ENCODE measurements at places on chromosomes 12 and 14.
A peak's percentile ranks its signal among the peaks of the same experiment; 100 is the strongest.

DNA sequence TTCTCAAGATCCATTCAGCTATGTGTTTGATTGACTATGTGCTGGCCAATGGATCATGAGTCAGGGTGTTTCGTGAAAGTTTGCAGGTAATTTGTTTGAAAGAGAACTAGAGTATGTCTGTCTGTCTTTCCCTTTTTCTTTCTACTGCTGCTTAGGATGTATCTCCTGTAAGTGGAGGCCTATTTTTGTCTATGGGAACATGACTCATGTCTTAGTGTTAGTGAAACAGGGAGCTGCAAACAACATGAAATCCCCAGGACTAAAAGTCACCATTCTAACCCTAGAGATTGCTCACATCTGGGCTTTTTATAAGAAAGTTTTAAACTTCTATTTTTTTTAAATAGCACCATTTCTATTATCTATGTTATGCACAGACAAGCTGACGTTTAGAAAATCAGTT lies 333.0 kb downstream of the CCER1 start:
- no peak for DNase-seq

DNA sequence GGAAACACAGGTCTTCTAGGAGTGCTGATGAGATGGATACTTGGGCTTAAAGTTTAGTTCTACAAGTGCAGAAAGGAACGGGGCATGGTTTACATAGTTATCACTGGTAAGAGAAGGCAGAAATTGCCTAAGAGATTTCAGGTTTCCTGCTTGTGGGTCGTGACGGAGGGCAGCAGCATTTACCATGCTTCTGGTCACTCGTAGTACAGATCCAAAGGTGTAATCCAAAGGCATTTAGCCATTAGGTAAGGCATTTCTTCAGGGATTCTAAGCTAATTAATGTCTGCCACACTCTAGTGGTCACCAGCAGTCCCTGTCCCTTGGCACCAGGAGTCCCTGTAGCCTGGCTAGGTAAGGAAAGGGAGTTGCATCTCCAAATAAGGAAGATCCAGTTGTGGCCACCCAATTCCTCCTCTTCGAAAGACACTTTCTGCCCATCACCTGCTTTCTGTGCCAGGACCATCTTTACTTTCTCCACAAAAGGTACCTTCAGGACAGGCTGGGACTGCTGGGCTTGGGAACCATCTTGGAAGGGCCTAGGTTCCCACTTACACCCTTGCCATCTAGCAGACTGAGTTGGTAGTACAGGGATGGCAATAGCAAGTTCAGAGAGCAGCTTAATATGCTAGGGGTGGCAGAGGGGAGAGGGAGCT lies 1.5 kb downstream of the GSTZ1 start:
- no peak for DNase-seq

DNA sequence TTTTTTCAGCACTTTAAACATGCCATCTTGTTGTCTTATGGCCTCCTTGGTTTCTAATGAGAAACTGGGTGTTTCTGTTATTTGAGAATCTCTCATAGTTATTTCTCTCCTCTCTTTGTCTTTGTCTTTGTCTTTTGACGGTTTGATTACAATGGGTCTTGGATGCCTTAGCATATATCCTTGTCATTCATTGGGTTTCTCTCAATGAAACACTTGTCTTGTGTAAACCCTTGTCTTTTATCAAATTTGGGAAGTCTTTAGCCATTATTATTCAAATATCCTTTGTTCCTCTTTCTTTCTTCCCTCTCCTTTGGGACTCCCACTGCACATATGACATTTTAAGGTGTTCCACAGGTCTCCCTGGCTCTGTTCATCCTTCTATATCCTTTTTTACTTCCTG lies 373.5 kb upstream of the TBX3 start:
- DNase-seq = no peak

GRCh38 chr12:101695706-101696105 lies 1.7 kb upstream of the CHPT1 start:
- no peak for DNase-seq

- DNase-seq = no peak
These were observed 32.7 kb downstream of the RBM25 start for GRCh38 chr14:73091044-73091443.

DNA sequence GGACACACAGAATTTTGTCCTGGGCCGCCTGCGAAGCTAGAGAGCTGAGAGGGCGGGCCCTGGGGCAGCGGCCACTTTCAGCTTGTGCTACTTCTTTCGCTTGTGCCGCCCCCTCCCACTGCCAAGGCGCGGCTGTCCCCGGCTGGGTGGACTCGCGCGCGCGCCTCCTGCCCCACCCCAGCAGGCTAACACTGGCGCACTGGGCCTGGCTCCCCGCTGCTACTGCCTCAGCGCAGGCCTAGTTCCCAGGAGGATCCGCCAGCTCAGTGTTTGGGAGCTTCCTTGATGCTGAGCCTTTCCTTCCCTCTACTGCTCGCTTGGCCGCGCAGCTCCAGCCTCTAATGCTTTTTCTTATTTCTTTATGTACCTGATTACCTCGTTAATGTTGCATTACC lies 27.4 kb upstream of the METAP2 start:
- DNase-seq = peak; percentile 62

- no peak for DNase-seq
These were observed 31.9 kb downstream of the GUCY2C start for GRCh38 chr12:14664434-14665023.

DNA sequence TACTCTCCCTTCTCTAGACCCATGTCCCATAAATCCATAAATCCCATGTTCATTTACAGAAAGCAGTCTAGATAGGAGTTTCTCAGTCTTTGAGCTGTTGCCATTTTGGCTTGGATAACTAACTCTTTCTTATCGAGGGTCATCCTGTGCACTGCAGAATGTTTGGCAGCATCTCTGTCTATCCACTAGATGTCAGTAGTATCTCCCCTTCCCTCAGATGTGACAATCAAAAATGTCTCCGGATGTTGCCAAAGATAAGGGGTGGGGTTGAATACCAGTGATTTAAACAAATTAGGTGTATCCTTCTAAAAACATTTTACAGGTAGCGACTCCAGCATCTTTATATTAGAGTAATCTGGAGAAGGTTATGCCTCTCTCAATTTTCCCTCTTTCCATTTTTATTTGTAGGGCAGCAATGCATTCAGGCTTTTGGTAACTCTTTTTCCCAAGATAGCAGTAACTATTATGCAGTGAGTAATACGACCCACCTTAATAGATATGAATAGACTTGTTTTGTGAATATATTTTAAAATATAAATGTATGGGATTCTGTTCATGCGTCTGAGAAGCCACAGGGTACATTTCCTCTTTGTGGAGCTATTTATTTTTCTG lies 100.7 kb downstream of the LRRK2 start:
- no peak for DNase-seq

- no peak for DNase-seq
These were observed 69.7 kb downstream of the SEC23A start for GRCh38 chr14:39033371-39033770.

- no peak for DNase-seq
These were observed 57.3 kb downstream of the GALNT16 start for GRCh38 chr14:69317102-69317755.

DNA sequence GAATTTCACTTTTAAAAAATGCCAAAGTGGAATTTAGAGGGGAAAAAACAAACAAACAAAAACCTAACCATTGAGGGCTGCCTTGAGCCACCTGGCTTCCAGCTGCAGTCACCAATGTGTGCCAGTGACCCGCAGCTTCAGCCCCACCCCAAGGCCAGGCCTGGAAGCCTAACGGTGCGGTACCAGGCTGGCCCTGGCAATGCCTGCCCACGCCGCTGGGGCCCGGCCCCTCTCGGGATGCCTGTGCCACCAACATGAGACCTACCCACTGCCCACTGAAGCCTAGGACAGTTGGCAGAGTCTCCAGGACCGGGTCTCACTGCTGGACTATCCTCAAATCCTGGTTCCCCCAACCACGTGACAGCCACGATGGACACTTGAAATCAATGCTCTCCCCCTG lies 96.6 kb downstream of the NCOR2 start:
- DNase-seq = no peak

GRCh38 chr12:23631786-23632377 lies 317.6 kb downstream of the SOX5 start:
- no peak for DNase-seq

DNA sequence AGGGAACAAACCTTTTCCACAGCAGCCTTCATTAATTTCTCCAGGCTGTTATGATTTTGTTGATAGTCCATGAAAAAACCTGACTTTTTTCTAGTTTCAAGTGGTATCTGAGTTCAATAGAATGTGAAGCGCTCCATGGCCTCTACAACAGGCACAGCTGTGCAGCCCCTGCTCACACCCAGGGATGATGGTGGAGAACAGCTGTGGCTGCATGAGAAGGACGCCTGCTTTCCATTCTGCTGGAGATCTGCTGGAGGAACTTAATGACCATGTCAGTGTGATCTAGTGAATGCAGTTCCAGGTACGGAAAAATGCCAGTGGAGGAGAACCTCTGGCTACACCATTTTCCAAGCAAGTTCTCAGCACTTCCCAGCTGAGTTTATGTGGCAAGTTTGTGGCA lies 80.6 kb downstream of the PIWIL1 start:
- no peak for DNase-seq

- no peak for DNase-seq
These were observed 107.1 kb downstream of the LRRK2 start for GRCh38 chr12:40331886-40332285.

DNA sequence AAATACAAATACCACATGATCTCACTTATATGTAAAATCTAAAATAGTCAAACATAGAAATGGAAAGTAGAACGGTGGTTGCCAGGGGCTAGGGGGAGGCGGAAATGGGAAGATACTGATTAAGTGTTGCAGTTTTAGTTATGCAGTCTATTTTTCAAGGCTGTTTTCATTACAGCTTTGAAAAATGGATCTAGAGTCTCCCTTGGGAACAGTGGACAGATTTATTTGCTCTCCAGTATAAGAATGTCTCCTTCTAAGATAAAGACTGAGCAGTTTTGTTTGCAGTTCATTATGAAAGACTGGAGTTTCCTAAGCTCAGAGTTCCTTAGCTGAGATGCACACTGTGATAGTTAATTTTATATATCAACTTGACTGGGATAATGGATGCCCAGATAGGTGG lies 202.5 kb downstream of the KLHL28 start:
- DNase-seq = no peak

Data from mucosa of descending colon (tissue), 3 donors.